ENCODE measurements at places on chromosomes 5 and 9.

DNA sequence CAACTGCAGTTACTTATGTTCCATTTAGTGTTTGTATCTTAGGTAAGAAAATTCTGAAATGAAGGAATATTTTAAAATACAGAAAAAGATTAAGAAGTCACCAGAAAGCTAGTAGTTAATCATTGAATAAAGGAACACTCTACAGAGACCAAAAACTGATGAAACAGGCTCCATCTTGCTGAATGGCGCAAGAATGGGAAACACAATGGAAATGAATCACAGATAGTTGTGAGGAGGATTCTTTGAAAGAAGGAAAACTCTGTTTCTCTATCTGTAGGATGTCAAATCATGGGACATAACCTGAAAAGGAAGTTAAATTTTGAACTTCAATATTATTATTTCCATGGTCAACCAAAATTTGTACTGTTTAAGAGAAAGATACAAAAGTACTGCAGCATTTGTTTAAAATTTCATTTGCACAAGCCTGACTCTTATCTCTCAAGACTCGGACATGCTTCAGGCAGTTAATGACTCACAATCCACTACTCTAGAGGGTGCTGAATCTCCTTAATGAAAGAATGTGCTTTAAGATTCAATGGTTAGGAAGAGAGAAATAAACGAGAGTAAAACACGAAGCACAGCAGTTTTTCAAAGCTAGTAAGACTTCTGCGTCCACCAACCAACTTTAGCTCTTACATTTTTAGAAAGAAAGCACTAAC is 1064.4 kb upstream of the DMAC1 start:
- no peak for DNase-seq

GRCh38 chr5:40386289-40386688 is 293.4 kb upstream of the PTGER4 start:
- DNase-seq: no peak

GRCh38 chr5:56696900-56697299 is 118.4 kb upstream of the MAP3K1 start:
- DNase-seq: no peak

GRCh38 chr9:76215066-76215465 is 179.2 kb downstream of the RFK start:
- DNase-seq: no peak

- DNase-seq: no peak
Observed at GRCh38 chr9:109418827-109419226, 79.3 kb downstream of the PTPN3 start.

- no peak for DNase-seq
Observed at GRCh38 chr9:96719921-96720320, 58.0 kb downstream of the ZNF510 start.

DNA sequence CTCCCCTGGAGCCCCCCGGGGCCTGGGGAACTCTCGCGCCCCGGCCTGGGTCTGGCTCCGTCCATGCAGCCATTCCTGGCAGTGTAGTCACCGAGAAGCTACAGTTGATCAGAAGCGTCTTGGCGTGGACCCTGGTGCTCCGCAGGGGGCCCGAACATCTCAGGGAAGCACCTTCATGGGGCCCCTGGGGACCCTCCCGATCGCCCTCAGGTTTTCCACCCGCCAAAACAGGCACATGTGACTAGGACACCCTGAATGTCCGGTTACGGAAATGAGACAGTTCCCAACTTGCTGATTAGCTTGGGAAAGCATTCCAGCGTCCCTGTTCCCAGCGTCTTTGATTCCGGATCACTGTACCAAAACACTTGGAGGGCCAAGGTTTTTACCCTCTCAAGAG is 472 bp downstream of the FBXO4 start:
- DNase-seq: peak; percentile 24

- no peak for DNase-seq
Observed at GRCh38 chr5:89308606-89309040, 425.6 kb upstream of the MEF2C start.

GRCh38 chr5:129569295-129569694 is 109.2 kb downstream of the ADAMTS19 start:
- DNase-seq: no peak

DNA sequence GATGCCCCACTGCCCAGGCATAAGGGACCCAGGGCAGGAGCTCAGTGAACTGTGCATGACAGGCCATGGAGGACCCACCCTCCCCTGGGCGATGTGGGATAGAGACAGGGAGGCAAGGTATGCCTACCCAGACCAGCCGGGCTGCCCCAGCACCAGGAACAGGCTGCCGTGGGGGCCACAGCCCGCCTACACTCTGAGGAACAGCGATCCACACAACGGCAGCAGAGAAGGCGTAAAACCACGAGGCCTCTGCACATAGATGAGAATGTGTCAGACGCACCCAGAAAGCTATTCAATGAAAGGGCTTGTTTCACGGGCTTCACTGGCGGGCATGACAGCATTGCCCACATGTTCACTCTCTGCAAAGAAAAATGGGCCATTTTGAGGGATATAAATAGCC is 49.5 kb downstream of the SEMA4D start:
- DNase-seq: no peak

- DNase-seq: no peak
Observed at GRCh38 chr5:54693936-54694657, 176.5 kb downstream of the SNX18 start.

DNA sequence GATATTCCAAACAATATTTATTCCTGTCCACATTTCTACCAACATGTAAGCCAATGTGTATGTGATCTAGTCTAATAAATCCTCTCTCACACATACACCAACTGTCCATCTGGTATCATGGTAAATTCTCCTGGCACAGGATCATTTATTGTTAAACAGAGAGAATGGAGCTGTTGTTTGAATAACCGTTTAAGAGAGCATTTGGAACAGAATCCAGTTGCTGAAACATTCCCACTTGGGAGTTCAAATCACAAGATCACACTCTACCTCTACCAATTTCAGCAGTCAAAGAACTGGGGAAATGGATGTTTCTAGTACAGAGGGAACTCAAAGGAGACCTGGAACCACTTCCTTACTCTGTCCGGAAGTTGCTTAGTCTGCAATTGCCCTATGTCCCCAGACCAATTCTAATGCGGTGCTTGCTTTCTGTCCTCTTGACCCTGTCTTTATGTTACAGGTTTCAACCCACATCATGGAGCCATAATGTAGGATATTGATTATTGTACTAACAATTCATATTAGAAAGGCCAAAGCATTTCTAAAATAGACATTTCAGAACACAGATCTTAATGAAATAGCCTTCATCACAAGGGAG is 488.4 kb downstream of the SEMA5A start:
- no peak for DNase-seq

DNA sequence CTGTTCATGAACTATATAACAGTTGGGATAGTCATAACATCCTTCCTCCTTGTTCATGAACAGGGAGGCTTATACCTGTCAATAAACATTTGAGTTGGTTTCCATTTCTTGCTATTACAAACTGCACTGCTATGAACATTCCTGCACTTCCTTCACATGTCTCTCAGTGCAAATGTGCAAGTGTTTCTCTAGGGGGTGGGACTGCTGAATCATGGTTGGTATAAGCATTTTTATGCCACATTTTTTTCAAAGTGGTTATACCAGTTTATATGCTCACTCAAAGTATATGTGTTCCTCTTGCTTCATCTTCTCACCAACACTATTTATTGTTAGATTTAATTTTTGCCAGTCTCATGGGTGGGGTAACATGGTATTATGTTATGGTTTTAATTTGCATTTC is 25.8 kb upstream of the TPD52L3 start:
- no peak for DNase-seq

- DNase-seq: no peak
Observed at GRCh38 chr5:14825977-14826376, 45.6 kb downstream of the ANKH start.

DNA sequence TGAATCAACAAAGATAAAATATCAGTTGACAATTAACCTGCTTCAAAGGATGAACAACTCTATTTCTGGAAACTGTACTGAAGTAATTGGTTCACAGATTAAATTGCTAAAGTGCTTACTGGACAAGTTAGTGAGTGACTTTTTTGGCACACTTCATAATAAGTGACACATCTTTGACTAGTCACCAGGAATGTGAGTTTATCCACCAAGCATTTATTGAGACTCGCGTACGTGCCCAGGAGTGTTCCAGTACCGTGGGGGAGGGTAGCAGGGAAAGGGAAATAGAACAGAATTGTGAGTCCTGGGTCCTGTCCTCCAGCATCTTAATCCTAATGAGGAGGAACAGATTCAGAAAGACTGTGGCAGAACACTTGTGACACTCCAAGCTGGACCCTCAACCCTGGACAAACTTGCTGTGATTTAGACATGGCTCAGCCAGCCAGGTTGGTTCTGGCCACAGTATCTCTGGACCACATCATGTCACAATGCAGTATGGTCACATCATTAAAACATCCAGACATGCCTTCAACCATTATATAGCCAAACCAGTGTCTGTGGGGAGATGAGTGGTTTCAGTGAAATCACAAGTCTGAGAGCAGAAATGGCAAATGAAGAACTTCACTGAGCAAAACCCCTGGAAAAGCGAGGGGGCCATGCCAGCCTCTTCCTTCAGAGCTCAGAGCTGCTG is 623.1 kb downstream of the BNC2 start:
- DNase-seq: no peak

DNA sequence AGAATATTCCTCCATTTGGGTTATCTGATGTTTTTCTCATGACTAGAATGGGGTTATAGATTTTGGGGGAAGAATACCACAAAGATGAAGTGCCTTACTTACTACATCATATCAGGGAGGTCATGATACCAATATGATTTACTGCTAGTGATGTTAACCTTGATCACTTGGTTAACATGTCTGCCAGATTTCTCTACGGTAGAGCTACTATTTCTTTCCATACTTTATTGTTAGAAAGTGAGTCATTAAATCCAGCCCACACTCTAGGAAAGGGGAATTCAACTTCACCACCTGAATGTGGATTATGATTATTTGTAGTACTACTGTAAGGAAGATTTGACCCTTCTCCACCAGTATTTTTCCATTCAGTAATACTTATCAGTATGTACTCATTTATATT is 64.7 kb downstream of the UBE2R2 start:
- DNase-seq: no peak

DNA sequence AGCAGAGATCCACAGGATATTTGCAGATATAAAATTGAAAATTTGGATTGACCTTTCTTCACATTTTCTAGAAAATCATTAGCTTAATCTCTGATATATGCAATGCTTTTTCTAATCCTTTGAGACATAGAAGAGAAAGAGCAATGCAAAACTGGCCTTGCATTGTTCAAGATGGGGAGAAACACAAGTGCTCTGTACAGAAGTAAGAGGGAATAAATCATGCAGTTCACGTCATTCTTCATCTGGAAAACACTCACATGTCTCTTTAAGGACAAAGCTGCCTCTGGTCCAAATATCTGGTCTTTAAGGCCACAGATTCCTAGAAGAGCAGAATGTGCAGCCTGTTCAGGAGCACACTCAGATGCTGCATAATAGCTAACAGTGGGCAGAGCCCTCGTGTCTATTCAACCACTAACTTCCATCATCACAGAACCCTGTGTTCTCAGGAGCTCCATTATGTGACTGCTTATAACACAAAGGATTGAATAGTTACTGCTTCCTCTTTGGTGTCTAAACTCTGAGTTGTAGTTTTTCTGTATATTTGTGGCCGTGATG is 277.5 kb downstream of the PLK2 start:
- DNase-seq: no peak

- DNase-seq: no peak
Observed at GRCh38 chr5:157574456-157575380, 857 bp downstream of the ADAM19 start.

GRCh38 chr5:38316544-38317224 is 58.3 kb downstream of the EGFLAM start:
- DNase-seq: no peak

DNA sequence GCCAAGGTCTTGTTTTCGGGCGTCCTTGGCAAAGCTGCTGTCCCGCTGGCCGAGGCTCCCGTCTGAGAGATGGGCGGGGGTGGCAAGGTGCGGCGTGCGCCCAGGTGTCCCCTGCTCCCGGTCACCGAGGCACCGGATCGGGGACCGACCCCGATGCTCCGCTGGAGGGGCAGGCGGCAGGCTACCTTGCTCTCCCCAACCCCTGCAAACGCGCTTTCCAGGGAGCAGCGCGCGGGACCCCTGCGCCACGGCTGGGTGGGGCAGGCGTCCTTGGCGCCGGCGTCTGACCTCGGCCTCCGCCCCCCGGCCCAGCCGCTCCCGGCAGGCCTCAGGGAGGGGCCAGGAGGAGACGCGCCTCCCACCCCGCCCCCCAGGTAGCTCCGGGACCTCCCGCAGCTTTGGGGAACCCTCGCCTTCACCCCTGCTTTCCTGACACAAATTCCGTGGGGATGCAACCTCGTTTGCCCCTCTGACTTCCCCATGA is 551 bp downstream of the N4BP3 start:
- DNase-seq: no peak

DNA sequence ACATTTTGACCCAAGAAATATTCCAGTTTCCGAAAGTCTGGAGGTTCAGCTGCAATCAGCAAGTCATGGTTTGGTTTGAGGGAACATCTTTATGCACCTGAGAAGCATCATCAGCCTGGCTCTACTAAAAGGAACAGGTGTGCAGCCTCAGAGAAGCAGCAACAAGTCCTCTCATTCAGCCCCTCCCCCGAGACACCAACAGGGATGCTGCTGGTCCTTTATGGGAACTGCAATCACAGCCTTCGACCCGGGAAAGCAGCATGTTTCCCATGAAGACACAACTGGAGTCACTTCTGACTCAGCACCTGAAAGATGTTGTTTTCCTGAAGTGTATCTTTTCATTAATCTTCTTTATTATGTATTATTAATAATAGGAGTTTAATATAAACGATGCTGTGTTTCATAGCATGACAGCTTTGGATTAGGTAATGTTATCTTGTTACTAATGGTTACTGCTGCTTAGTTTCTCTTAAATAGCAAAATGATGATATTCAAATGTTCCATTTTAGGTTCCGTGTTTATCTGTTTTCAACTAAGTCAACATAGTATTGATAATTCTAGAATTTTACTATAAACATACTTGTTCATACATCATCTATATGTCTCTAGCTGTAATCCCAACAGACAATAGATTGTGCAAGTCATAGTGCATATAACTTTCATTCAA is 15.6 kb upstream of the NREP start:
- no peak for DNase-seq

DNA sequence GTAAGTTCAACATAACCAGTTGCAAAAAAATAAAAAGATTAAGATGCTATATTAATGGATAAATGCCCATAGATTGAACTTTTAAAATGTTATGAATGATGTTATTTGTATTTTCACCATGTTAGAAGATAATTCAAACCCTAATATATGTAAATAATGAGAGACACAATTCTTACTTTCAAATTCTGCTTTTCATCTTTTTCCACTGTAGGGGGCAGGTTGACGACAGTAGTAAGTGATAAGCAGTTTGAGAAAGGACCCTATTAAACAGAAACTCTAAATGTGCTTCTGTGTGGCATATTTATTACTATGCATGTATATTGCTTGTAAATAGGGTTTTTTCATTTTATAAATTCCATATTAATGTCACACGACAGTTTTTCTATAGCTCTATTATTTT is 591.1 kb downstream of the SEMA5A start:
- no peak for DNase-seq
